Kidney capillary endothelial cell (primary cell): ENCODE measurements at places on chromosomes 6 and 20.

DNA sequence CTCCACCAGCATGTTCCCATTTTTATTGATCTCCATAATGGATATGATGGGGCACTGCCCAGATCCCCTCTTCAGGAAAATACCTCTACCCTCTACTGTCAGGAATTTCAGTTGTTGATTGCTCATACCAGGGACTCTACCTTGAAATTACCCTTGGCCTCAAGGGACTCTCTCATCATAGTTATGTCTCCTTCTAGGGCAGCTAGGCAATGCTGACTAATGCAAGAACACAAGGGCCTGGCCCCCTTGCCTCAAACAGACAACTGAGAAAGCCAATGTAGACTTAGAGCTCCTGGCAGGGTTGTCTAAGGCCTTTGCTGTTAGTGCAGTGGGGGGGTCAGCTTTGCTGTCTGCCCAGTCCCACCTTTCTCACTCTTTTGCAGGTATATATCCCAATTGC, 493.1 kb downstream of the BTBD3 start:
- no peak for DNase-seq

- DNase-seq, result no peak
Observed at GRCh38 chr20:753897-754635, 14.2 kb downstream of the SLC52A3 start.

DNA sequence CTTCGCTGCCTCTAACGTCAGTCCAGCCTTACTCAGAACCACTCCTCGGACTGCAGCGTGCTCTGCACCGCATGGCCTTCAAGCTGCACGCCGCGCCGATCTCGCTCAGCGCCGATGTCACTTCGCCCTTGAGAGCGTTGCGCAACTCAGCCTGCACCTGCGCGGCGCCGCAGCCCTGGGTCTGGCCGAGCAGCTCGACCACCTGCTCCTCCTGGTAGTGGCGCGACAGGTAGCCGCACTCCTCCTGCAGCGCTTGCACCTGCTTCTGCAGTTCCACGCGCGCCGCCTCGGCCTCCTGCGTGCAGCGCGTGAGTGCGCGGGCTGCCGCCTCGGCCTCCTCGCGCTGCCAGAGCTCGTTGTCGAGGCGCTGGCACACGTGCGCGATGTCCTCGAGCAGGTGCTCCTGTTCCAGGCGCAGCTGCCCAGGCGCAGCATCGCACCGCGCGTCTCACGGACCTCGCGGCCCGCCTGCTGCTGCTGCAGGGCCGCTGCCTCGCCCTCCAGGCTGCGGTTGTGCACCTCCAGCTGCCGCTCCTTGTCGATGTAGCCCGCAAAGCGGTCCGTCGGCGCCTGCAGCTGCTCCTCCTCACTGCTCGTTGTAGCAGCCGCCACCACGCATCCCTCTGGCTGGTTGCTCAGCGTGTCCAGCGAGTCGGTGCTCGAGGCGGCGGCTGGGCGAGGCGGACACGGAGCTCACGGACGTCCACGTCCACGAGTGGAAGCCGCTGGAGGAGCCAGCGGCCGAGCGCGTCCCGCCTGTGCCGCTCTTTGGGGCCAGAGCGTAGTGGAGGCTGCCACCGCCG, 380.6 kb upstream of the CHD6 start:
- no peak for DNase-seq

- DNase-seq, result peak; percentile 85
Observed at GRCh38 chr6:53984163-53984562, 127.1 kb upstream of the MLIP start.

GRCh38 chr20:23683281-23683680, 5.6 kb downstream of the CST4 start:
- peak; percentile 46 for DNase-seq

GRCh38 chr6:169051371-169051770, 202.3 kb downstream of the THBS2 start:
- DNase-seq, result no peak

- DNase-seq, result no peak
Observed at GRCh38 chr6:73898599-73898998, 202.6 kb downstream of the CD109 start.

- no peak for DNase-seq
Observed at GRCh38 chr20:48547664-48548063, 280.1 kb downstream of the PREX1 start.

DNA sequence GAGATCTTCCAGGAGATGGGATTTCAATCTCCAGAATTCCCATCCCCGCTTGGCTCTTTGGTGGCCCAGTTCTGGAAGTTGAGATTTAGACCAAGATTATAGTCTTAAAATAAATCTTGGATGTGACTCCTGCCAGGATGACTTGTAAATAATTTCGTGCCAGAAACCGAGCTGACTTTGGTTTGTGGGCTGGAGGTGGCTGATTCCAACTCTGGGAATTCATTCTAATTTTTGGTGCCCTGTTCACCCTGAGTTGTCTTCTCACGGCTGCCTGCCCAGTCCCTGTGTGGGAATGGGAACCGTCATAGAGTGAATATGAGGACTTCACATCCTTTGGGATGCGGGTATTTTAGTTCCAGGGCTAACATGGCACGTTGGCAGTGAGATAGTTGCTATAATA, 64.8 kb downstream of the JARID2 start:
- DNase-seq, result no peak

- no peak for DNase-seq
Observed at GRCh38 chr6:43454696-43455530, 435 bp downstream of the DLK2 start.

GRCh38 chr20:53216856-53217576, 244.9 kb downstream of the TSHZ2 start:
- peak; percentile 34 for DNase-seq

DNA sequence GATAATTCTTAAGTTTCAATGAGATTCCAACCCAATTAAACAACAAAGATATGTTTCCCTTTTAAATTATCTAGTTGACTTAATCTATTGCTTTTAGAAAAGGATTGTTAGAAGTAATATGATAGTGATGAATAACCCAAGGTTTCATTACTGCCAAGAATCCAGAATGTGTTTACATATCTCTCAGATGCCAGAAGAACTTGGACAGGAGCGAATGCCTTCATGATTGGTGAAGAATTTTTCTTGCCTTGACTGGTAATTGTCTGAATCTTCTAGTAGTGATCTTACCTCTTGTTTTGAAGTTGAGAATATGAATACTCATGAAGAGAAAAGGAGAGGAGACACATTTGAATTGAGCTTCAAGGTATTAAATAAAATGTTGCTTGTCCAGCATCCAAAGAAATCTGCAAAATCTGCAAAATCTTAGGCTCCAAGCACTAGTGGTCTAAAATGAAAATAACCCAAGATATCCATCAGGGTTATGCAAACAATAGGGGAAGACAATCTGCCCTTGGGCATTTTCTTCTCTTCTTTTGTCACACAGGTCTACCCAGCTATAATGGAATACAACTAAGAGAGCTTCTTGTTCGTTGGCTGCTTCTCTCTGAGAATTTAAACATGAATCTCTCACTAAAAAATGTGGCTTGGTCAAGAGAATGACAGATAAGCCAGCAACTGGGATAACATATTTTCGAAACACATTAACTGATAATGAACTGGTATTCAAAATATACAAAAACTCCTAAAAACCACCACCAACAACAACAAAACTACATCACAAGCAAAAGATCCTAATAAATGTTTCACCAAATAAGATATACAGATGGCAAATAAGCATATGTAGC, 928.9 kb downstream of the EYS start:
- DNase-seq, result no peak

DNA sequence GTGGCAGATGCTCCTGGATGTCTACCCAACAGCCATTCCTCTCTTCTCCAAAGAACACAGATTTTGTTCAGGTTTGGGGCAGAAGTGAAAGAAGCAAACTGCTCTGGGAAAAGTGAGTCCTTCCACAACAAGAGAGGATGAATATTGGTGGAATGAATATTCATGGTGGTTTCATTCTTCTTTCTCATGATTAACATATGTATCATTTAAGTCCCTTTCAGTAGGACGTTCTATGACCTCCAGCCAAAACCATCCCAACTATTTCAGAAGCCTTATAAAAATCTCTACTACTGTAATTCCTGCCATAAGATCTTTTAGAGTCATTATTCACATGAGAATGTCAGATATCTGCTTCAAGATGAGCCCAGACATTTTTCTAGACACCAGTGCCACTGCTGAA, 44.4 kb downstream of the MDN1 start:
- DNase-seq, result no peak

DNA sequence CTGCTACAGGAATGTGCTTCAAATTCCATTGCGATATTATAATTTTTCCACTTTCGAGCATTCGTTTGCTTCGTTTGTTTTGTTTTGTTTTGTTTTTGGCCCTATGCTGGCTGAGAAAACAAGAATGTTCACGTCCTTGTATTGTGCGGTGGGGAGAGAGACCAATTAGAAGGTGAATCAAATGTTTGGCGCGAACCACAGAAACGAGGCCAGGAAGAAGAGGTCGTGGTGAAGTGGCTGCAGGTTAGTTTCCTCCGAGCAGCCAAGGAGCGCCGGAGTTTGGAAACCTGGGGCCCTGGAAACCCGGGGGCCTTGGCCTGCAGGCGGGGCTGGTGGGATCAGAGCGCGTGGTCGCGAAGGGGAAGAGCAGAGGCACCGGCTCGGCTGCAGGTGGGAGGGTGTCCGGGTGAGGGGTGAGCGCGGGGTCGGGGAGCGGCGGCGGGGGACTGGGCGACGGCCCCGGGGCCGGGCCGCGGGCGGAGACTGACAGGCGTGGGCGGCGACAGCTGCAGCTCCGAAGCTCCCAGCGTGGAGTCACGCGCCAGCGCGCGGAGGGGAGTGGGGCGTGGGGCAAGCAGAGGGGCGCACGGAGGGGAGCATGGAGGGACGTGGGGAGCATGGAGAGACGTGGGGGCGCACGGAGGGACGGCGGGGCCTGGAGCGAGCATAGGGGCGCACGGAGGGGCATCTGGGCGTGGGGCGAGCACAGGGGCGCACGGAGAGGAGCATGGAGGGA, 141.5 kb upstream of the PDE10A start:
- no peak for DNase-seq

DNA sequence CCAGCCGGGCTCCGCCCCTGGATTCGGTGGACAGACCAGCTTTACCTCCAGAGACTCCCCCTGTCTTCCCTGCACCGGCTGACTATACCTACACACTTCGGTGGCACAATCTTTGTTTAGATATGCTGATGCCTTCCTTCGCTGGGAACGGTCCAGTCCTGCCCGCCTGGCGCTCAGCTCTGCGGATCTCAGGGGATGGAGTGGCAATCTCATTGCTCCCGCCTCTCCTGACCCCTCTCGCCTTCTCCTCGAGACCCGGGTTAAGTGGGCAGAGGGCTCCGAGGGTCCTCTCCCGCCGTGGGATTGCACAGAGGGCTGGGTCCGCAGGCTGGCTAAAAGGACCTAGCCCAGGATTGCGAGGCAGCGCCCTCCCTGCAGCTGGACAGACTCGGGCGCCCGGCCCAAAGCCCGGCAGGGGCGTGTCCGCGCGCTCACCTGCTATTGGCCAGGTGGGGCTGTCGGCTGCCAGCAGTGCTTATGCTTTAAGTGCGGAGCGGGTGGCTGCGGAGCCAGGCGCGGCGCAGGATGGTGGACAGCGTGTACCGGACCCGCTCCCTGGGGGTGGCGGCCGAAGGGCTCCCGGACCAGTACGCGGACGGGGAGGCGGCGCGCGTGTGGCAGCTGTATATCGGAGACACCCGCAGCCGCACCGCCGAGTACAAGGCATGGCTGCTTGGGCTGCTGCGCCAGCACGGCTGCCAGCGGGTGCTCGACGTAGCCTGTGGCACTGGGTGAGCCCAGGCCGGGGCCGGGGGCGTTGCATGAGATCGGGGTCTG, at the start of gene GNMT:
GNMT (plus strand) TSS at position 512 of the 777 bp plus-strand sequence; CDS start at position 526, 14 bp downstream.
- DNase-seq, result no peak

DNA sequence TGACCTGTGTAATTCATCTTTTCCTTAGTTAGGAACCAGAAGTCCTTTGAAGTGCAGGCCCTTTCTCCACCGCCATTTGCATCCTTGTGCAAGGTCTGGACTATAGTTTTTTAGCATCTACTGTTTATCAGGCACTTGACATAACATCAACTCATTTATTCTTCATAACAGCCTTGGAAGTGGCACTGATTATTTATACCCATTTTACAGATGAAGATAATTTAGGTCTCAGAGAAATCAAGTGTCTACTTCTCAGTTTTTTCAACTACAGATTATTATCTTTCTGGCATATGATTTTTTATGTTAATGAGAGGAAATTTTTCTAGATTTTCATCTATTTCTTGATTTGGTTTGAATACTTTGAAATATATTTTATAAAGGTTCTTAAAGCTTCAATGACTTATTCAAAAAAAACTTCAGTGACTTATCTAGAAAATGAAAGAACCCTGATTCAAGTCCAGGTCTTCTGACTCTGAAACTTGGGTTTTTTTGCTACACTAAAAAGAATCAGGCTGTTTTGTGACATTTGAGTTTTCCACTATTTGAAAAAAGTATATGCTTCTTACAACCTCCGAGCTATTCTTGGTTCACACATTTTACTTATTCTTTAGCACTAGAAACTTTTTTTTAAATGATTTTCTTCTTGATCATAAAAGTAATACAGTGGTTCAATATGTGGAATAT, 3.1 kb upstream of the UBE2J1 start:
- DNase-seq, result no peak

DNA sequence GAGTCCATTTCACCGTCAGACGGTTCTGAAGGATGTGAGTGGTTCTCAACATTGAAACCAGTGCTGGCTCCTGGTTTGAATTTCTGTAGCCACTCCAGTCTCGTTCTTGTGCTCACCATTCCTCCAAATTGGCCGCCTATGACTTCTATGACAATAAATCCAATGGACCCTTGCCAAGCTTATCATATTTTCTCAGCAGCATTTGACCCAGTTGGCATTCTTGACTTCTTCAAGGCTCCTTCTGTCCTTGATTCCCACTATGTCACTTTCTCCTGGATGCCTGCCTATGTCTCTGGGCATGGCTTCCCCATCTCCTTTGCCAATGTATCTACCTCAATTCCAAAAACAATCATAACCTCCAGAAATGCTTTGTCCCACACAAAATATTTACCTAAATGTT, 756.0 kb upstream of the NRSN1 start:
- no peak for DNase-seq

DNA sequence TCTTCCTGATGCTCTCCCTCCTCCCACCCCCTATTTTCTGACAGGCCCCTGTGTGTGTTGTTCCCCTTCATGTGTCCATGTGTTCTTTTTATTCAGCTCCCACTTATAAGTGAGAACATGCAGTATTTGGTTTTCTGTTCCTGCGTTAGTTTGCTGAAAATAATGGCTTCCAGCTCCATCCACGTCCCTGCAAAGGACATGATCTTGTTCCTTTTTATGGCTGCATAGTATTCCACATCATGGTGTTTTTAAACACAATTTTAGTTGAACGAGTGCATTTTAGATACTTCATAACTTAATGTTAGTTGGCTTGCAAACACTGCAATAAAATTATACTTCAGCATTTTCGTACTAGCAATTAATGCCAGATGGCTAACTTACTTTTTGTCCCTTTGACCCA, 28.5 kb downstream of the COL9A1 start:
- DNase-seq, result no peak
